Stimulated activated naive CD4-positive, alpha-beta T cell (primary cell): ENCODE measurements at places on chromosomes 12 and 14.

GRCh38 chr14:49879646-49880204, 13.2 kb upstream of the ARF6 start:
- peak; percentile 55 for DNase-seq

DNA sequence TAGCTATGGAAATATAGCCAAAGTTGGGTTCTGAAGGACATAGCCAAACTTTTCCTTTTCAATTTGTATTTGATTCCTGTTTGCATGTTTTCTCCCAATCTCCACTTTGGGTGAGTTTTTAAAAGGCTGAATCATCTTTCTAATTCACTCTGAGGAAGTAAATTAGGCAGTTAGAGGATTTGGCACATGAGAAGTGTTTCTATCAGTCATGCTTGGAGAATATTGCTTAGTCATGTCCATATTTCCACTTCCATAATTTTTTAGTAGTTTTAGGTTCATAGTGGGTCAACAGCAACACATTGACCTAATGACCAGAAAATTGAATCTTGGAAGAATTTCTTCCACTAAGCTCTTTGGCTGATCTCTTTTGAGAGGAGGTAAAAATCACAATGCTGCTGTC, 21.8 kb downstream of the IRAK3 start:
- DNase-seq, result no peak

GRCh38 chr12:21438643-21439042, 1.2 kb downstream of the PYROXD1 start:
- DNase-seq, result no peak

GRCh38 chr14:85122690-85123089, 407.3 kb upstream of the FLRT2 start:
- DNase-seq, result no peak

DNA sequence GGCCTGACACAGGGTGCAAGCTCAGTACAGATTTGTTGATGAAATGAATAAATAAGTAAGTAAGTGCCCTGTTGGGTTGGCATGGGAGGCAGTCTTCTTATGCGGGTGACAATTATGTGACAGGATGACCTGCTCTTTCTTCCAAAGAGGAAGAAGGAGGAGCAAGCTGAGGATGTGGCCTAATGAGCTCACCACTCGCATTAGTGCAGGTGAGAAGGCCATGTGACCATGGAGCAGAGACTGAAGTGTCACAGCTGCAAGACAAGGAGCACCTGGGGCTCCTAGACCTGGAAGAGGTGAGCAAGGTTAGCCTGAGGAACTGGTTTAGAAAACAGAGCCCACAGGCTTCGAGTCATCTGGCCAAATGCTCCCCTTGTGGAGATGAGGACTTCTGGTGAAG, 34.9 kb downstream of the LRTM2 start:
- no peak for DNase-seq

- DNase-seq, result no peak
Measured at GRCh38 chr12:62737188-62737587, 197.8 kb downstream of the PPM1H start.

- no peak for DNase-seq
Measured at GRCh38 chr14:102591372-102591943, 991 bp upstream of the RCOR1 start.
